ENCODE measurements at places on chromosomes 11 and 22.

- DNase-seq = no peak
Measured at GRCh38 chr11:64498136-64498535, 92.9 kb upstream of the SLC22A12 start.

DNA sequence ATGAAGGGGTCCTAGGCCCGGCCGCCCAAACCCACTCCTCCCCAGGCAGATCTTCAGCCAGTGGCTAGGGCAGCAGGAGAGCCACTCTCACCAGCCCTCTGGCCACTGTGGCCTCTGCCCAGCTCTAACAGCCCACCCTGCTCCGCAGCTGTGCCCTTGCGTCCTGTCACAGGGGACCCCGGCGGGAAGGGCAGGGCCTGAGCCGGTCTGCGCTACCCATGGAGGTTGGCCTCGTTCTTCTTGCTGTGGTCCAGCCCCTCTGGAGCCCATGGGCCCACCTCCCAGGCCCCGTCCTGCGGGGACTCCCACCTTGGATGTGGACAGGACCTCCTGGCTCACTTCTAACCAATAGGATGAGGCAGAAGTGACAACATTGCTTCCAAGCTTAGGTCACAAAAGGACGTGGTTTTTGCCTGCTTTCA lies 38.3 kb upstream of the TH start:
- DNase-seq = no peak

- no peak for DNase-seq
Measured at GRCh38 chr22:46451741-46452140, 85.7 kb downstream of the CELSR1 start.

DNA sequence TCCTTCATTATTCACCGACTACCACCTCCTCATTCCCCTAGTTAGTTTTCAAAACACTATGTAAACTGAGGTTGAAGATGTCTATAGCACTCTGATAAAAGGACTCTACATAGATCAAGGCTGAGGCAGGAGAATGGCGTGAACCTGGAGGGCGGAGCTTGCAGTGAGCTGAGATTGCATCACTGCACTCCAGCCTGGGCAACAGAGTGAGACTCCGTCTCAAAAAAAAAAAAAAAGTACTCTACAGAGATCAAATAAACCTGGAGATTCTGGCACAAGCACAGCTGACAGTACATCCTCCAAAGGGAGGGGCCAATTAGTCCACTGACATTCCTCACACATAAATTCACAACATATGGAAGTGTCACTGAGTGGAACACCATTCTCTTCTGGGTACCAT lies 31.0 kb downstream of the TSG101 start:
- DNase-seq = no peak

GRCh38 chr22:48666620-48667019 lies 1161.1 kb downstream of the BRD1 start:
- no peak for DNase-seq

DNA sequence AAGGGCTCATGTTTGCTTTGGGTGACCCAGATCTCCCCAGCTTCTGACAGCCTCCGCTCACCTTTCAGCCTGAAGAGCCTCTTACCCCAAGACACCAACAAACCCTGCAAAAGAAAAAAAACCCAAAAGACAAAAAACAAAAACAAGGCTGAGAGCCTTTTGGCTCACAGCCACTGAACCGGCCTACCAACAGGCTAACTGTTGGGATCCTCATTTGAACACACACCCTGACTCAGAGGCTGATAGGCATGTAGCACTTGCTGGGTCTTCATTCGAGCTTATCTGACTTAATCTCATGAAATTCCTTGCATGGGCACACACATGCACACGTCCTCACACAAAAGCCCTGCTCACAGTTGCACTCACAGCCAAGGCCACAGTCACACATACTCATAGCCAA lies 22.9 kb upstream of the TSKU start:
- DNase-seq = no peak

DNA sequence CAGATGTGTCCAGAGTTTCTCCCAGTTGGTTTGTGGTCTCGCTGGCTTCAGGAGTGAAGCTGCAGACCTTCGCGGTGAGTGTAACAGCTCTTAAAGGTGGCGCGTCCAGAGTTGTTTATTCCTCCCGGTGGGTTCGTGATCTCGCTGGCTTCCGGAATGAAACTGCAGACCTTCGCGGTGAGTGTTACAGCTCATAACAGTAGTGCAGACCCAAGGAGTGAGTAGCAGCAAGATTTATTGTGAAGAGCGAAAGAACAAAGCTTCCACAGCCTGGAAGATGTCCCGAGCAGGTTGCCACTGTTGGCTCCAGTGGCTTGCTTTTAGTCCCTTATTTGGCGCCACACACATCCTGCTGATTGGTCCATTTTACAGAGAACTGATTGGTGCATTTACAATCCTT lies 1.8 kb upstream of the PGA3 start:
- DNase-seq = no peak

- no peak for DNase-seq
Measured at GRCh38 chr11:118398791-118399559, 2.4 kb upstream of the ATP5MG start.

DNA sequence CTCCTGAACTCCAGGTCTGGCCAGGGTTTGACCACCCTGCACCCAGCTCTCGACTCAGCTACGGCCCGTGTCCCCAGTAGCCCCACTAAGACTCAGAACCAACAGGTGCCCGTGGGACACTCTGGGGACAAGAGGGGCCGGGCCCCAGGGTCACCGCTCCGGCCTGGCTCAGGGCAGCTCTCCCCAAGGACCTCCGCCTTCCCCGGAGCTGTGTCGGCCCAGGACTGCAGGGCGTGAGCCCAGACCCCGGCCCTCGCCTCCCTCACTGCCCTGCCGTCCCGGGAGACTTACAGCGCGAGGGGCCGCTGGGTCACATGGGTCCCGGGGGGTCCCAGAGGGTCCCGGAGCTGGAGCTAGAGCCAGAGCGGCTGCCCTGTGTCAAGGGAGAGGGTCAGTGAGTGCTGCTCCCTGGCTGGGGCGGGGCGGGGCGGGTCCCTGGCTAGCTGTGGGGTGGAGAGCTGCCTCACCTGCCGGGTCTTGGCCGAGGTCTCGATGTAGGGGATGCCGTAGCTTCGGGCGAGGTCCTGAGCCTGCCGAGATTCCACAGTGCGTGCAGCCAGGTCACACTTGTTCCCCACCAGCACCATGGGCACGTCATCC lies 2.3 kb downstream of the HRAS start:
- no peak for DNase-seq

- DNase-seq = peak; percentile 28
Measured at GRCh38 chr22:39808081-39808480, 85.5 kb downstream of the ENTHD1 start.

- no peak for DNase-seq
Measured at GRCh38 chr11:125286486-125286885, 121.9 kb downstream of the PKNOX2 start.

GRCh38 chr22:29997516-29997915 lies 82.7 kb upstream of the HORMAD2 start:
- DNase-seq = peak; percentile 58

DNA sequence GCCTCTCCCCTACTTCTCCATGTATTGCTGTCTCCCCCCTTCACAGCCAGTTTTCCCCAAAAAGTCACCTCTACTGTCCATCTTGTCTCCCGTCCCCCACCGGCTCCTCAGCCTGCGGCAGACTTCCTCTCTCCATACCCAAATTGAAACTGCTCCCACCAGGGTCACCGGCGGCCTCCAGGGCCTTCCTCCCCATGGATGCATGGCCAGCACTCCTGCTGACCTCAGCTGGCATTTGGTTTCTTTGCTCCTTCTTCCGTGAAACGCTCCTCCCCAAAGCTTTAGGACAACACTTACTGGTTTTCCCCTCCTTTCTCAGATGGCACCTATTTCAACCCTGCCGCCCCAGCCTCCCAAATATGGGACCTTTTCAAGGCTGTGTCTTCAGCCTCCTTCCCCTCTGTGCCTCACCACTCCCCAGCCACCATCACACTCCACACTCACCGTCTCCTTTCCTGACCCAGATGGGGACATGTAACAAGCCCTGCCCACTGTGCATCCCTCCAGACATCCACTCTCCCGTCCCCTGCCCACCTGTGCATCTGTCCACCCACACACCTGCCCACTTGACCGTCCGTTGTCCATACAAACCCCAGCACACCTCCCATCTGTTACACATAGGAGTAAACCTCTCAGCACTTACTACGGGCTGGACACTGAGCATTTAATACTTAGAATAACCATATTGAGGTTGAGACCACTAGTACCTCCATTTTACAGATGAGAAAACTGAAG lies 21.5 kb upstream of the ACR start:
- no peak for DNase-seq

- DNase-seq = peak; percentile 31
Measured at GRCh38 chr11:62157603-62158002, 32.4 kb upstream of the SCGB1D1 start.

DNA sequence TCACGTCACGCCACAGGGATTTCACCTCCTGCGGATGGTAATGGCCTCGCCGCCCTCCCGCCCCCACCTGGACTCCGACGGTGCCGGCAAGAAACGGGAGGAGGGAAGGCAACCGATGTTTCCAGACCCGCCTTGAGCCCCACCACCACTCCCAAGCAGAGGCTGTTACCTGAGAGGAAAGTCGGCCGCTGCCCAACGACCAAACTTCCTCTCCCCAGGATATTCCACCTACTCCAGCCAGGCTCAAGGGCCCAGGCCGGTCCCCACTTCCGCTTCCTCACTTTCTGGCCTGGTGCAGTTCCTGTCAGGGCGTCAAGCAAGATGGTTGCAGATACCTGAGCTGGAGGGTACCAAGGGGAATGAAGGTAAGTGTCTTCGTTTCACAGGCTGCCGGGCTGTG lies at the start of gene ENTHD1:
TSS of gene ENTHD1 (minus strand) at position 235 of the 400 bp plus-strand sequence. CDS start 6,012 bp downstream, outside the sequence.
- no peak for DNase-seq

Data from endothelial cell of umbilical vein (primary cell).